ENCODE measurements at places on chromosomes 1 and 21. TPM values are rescaled to one million over a fixed set of nuclear protein-coding genes. Genes with fewer than 3 reads are reported as not detected.
A peak's percentile ranks its signal among the peaks of the same experiment; 100 is the strongest.

The IL22RA1 gene
- 0.14 TPM for total RNA-seq

The LCE1B gene
- total RNA-seq, result not detected

The PPCS gene
- 36.8 TPM for total RNA-seq

The OR2L8 gene
- total RNA-seq, result not detected

The S100B gene
- total RNA-seq, result 0.34 TPM

- H3K4me1 ChIP-seq, result peaks cover 12% of the 10 kb centered on the region
- H3K27ac ChIP-seq, result no peak overlapping the region
- no peak overlapping the region for H3K4me3 ChIP-seq
- no peak for DNase-seq
Measured at GRCh38 chr21:45056296-45056904, 18.0 kb upstream of the ADARB1 start.

- H3K36me3 ChIP-seq, result no peaks in the 10 kb centered on the region
- H3K27me3 ChIP-seq, result no peaks in the 10 kb centered on the region
- H3K27ac ChIP-seq, result no peak overlapping the region
- peaks cover 20% of the 10 kb centered on the region for H3K4me1 ChIP-seq
Measured at GRCh38 chr1:98323906-98324358, 337.6 kb upstream of the SNX7 start.

GRCh38 chr1:33010932-33011731 is 25.6 kb downstream of the AK2 start:
- DNase-seq, result no peak
- H3K4me3 ChIP-seq, result no peak overlapping the region
- H3K27ac ChIP-seq, result no peak overlapping the region
- peaks cover 18% of the 10 kb centered on the region for H3K4me1 ChIP-seq

- H3K36me3 ChIP-seq, result no peaks in the 10 kb centered on the region
- DNase-seq, result no peak
- H3K4me1 ChIP-seq, result peaks cover 12% of the 10 kb centered on the region
- H3K27me3 ChIP-seq, result peaks cover 100% of the 10 kb centered on the region
Measured at GRCh38 chr1:39713557-39713956, 22.3 kb upstream of the HPCAL4 start.

- peaks cover 33% of the 10 kb centered on the region for H3K36me3 ChIP-seq
- H3K4me3 ChIP-seq, result no peak overlapping the region
- DNase-seq, result no peak
- H3K4me1 ChIP-seq, result no peaks in the 10 kb centered on the region
- no peak overlapping the region for H3K27ac ChIP-seq
Measured at GRCh38 chr1:35615440-35615839, 25.9 kb downstream of the PSMB2 start.

DNA sequence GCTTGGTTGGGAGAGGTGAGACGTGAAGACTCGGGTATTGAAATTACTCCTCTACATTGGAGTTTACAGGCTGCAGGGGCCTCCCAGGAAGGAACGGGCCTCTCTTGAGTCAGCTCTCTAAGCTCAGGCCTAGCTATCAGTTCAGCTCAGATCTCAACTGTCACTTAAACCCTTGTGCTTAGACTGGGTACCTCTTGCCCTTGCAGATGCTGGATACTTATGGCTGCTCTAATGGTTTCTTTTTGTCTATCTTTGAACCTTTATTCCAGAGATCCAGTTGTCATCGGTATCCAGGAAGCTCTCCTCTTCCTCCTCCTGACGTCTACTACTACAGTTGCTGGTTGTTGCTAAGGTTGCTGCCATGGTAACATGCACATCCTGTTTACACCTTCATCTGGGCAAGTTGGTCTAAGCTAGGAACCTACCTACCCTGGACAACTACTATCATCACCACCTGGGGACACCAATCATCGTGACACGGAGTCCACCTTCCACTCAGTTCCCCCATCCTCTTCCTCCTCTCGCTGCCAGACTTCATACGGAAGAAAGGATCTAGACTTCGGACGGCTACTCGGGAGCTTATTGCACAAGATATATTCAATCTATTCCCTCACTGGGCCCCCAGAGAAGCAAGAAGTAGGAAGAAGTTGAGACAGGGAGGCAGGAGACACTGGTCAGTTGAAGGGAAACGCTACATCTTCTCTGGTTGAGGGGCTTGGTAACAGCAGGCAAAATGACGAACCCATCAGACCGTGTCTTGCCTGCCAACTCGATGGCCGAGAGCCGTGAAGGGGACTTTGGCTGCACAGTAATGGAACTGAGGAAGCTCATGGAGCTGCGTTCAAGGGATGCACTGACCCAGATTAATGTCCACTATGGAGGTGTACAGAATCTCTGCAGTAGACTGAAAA is 56.1 kb downstream of the ATP2B4 start:
- H3K4me1 ChIP-seq, result peaks cover 13% of the 10 kb centered on the region
- H3K27ac ChIP-seq, result no peak overlapping the region
- peaks cover 7% of the 10 kb centered on the region for H3K36me3 ChIP-seq

DNA sequence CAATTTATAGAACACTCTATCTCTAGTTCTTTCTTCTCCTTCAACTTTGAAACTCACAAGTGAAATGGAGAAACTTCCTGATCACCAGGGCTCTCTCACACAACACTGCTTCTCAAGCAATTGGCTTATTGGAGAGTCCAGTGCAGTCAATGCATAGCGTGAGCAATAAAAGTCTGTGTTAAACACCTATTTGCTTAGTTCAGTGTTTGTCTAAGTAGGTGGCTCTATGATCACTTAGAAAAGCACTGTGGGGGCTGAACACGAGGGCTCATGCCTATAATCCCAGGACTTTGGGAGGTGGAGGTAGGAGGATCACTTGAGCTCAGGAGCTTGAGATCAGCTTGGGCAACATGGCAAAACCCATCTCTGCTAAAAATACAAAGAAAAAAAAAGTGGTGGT is 12.2 kb downstream of the CTSS start:
- DNase-seq, result no peak
- H3K4me1 ChIP-seq, result 0 out of 2 replicates have a peak, but pooled peaks cover 2% of the 10 kb centered on the region

DNA sequence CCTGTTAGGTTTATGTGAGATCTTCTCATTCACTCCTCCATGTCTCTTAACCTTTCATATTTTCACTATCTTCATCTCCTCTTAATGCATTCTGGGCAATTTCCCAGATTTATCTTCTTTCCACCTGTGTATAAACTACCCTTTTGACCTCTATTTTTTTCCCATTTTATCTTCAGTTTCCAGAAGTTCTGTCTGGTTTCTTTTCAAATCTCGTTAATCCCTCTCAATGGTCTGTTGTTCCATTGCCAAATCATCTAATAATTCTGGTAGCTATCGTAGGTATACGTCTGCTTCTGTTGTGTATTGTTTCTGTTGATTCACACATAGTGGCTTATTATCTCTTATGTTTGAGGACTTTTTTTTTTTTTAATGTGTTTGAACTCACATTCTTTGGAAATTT is 25.7 kb upstream of the HYI start:
- peaks cover 6% of the 10 kb centered on the region for H3K27me3 ChIP-seq
- no peak for DNase-seq
- no peaks in the 10 kb centered on the region for H3K4me1 ChIP-seq
- no peaks in the 10 kb centered on the region for H3K36me3 ChIP-seq
- H3K27ac ChIP-seq, result no peak overlapping the region
- no peak overlapping the region for H3K4me3 ChIP-seq

DNA sequence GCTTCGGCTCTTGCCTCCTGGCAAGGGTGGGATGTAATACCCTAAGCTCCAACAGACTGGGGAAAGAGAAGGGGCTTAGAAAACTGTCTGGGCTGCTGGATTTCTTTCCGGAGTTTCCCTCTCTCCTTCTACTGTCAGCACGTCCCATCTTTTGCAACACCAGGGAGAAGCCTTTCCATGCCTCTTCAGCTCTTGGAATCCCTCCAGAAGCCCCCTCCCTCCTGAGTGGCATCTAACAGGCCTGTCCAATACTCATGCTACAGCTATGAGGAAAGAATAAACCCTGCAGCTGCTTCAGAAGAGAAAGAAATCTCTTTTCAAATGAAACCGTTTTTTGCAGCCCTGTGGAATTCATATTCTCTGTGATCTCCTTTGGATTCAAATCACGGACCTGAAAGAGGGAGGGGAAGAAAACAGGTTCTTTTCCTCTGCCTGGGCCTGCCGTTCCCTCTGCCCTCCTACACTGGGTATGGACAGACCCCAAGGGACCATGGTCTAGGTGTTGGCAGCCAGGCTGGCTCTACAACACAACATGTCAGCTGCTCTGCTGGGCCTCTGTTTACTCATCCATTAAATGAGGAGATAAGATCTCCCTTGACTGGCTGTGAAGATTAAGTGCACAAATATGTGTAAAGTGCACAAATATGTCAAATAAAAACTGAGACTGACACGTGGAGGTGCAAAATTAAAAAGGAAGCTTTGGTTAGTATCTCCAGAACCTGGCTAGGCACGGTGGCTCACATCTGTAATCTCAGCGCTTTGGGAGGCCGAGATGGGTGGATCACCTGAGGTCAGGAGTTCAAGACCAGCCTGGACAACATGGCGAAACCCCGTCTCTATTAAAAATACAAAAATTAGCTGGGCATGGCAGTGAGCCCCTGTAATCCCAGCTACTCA is 6.0 kb upstream of the CAPN2 start:
- H3K4me3 ChIP-seq, result no peak overlapping the region
- no peak overlapping the region for H3K27ac ChIP-seq
- peaks cover 14% of the 10 kb centered on the region for H3K4me1 ChIP-seq
- DNase-seq, result no peak
- H3K27me3 ChIP-seq, result peaks cover 24% of the 10 kb centered on the region
- H3K36me3 ChIP-seq, result no peaks in the 10 kb centered on the region

GRCh38 chr1:80498673-80499072 is 1302.1 kb upstream of the ADGRL2 start:
- no peak overlapping the region for H3K27ac ChIP-seq
- DNase-seq, result no peak
- H3K4me3 ChIP-seq, result no peak overlapping the region

- no peak overlapping the region for H3K4me3 ChIP-seq
- no peaks in the 10 kb centered on the region for H3K27me3 ChIP-seq
- peaks cover 28% of the 10 kb centered on the region for H3K4me1 ChIP-seq
- H3K27ac ChIP-seq, result no peak overlapping the region
- DNase-seq, result no peak
Measured at GRCh38 chr1:198935306-198935921, 296.6 kb downstream of the PTPRC start.

GRCh38 chr1:6358144-6358624 is 35.4 kb downstream of the ACOT7 start:
- H3K4me3 ChIP-seq, result no peak overlapping the region
- H3K27me3 ChIP-seq, result no peaks in the 10 kb centered on the region
- H3K36me3 ChIP-seq, result no peaks in the 10 kb centered on the region
- H3K4me1 ChIP-seq, result peaks cover 45% of the 10 kb centered on the region
- no peak for DNase-seq

GRCh38 chr1:187987236-187987776 is 1158.6 kb downstream of the PLA2G4A start:
- H3K27me3 ChIP-seq, result no peaks in the 10 kb centered on the region
- H3K36me3 ChIP-seq, result no peaks in the 10 kb centered on the region
- peaks cover 5% of the 10 kb centered on the region for H3K4me1 ChIP-seq
- DNase-seq, result no peak
- H3K27ac ChIP-seq, result no peak overlapping the region

GRCh38 chr1:192512426-192513162 is 63.0 kb upstream of the RGS1 start:
- H3K27ac ChIP-seq, result no peak overlapping the region
- H3K4me3 ChIP-seq, result no peak overlapping the region
- H3K27me3 ChIP-seq, result no peaks in the 10 kb centered on the region
- DNase-seq, result no peak
- H3K36me3 ChIP-seq, result no peaks in the 10 kb centered on the region
- peaks cover 11% of the 10 kb centered on the region for H3K4me1 ChIP-seq

- no peaks in the 10 kb centered on the region for H3K4me1 ChIP-seq
- no peaks in the 10 kb centered on the region for H3K27me3 ChIP-seq
- no peak for DNase-seq
Measured at GRCh38 chr1:100883963-100884362, 10.7 kb downstream of the EXTL2 start.

DNA sequence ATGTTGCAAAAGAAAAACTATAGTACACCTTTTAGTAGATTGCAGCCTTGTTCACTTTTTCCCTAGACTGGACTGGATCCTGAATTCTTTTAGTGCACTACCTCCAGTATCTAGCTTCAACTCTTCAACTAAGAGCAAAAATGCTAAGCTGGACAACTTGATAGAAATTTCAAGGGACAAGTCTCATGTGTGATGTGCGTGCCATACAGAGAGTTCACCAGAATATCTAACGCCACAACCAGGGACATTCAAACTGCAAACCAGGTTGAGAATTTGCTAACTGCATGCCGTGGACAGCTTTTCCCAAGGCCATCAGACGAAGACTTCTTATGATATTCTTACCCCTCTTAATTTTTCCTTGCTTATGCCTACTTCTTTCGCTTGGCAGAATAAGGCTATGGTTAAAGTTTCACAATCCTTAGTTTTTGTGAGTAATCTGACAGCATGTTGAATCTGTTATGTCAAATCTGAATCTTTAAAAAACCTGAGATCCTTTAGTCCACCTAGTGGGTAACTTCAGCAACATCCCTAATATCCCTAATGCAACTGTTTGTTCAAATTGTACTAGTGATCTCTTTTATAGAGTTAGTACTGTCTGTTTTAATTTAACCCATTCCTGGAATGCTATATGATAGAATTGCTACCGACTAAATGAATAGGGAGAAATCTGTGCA is 66.4 kb downstream of the DDAH1 start:
- H3K4me3 ChIP-seq, result no peak overlapping the region
- 0 out of 2 replicates have a peak overlapping the region, but pooled peaks have one; percentile 21 for H3K27ac ChIP-seq
- H3K4me1 ChIP-seq, result peaks cover 51% of the 10 kb centered on the region
- DNase-seq, result no peak
- H3K27me3 ChIP-seq, result peaks cover 14% of the 10 kb centered on the region

DNA sequence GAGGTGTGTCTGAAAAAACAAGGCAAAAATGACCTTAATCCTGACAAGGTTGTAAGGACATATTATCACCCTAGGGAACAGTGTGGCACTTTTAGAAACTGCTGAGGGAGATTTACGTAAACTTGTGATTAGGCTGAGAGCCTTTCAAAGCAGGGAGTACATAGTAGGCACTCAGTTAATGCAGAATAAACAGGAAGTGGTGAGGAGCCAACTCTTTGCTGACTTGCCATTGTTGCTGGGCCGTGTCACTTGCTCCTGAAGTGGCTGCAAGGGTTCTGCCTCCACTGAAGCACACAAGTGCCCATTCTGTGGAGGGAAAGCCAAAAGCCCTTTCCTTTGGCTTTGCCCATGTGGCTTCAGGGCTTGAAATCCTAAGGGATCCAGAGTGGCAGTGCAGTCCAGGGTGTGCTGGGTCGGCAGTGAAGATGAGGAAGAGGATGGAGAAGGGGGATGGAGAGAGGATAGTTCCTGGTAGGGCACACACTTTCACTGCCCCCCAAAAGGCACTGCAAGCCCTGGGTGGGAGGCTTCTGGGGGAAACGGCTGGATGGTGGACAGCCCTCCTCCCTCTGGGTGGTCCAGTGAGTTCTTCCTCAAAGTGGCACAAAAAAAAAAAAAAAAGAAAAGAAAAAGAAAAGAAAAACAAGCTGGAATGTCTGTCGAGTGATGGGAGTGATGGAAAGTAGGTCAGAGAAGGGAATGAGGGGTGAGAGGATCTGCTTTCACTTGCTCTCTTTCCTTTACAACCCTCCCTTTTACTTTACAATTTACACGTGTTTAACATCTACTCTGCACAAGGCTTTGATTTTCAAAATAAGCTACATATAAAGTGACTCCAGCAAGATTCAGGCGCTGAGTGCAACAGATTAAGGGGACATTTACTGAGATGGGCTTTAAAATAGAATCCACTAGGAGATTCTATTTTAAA is 13.7 kb upstream of the RHEX start:
- no peak overlapping the region for H3K27ac ChIP-seq
- no peak overlapping the region for H3K4me3 ChIP-seq
- H3K27me3 ChIP-seq, result no peaks in the 10 kb centered on the region
- H3K36me3 ChIP-seq, result no peaks in the 10 kb centered on the region
